H9 (cell line): ENCODE measurements at places on chromosomes 4 and X.

GRCh38 chr4:3807822-3808496 lies 41.8 kb downstream of the ADRA2C start:
- DNase-seq, result no peak

DNA sequence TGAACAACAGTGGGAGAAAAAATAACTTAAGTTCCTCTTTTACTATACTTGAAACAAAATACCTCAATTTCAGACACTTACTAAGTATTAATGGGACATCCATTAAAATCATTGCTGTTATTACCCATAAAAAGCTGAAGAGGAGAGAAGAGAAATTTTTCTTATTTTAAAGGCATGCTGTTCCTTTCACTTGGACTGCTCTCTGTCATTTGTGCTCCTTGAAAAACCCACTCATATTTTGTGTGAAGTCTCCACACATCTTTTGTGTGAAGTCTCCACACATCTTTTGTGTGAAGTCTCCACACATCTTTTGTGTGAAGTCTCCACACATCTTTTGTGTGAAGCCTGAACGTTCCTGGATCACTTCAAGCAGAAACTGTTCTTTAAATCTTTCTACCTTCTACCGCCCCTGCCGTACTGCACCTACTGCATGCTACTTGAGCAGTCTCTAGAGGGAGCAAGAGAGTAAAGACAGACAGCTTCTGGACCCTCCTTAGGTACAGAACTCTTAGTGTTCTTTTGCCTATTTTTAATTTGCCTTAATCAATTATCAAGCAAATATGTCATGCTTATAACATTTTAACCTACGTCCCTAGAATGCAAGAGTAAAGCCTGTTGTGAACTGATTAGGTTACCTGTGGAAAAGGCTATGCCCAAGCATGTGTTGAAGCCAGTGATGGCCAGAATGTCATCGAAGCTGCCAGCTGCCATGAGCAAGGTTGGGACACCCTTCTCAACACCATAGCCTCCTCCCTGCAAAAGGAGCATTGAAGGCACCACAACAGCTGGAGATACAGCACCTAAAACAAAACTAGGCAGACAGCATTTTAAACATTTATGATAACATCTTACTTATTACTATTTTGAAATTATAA lies 27.1 kb upstream of the SLC9B1 start:
- DNase-seq, result peak; percentile 41

GRCh38 chr4:89249716-89250361 lies 57.8 kb downstream of the GPRIN3 start:
- DNase-seq, result no peak

GRCh38 chrX:110311437-110312230 lies 6.3 kb downstream of the AMMECR1 start:
- no peak for DNase-seq
